ENCODE measurements at places on chromosomes 3 and 15. TPM values are rescaled to one million over a fixed set of nuclear protein-coding genes. Genes with fewer than 3 reads are reported as not detected.

DNA sequence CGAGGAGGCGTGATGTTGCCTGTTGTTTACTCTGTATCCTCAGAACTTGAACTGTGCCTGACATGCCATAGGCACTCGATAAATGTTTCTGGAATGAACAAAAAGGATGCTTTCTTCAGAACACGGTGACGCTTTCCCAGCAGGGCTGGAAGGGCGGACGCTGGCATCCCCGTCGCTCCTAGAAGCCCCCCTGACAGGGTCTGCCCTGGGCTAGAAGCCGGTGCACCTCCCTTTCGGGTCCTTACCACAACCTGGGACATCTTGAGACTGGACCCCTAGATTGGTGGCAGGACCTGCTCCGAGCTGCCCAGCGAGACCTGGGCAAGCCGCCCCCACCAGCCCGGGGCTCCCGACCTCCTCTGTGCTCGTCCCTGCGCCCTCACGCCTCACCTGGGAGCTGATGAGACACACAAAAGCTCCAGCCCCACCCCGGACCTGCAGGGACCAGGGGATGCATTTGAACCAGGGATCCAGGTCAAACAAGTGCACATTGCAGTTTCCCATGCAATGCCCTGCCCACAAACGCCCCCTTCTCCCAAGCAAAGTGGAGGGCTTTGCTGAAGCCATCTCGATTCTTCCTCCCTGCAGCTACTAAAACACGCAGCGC lies 131.2 kb upstream of the MEF2A start:
- DNase-seq: no peak

- DNase-seq: no peak
These were observed 7.5 kb upstream of the PLA2G4D start for GRCh38 chr15:42101861-42102260.

DNA sequence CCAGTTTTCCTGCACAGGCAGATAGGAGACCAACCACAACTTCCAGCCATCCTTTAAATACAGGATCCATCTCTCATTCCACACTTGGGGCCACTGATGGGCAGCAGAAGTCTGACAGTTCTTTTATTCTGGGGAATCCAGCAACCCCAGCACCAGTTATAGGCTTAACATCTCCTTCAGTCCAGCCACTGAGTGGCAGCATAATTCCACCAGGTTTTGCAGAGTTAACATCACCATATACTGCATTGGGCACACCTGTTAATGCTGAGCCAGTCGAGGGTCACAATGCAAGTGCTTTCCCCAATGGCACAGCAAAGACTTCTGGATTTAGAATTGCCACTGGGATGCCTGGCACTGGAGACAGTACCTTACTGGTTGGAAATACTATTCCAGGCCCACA lies 2.9 kb downstream of the NPAP1 start:
- no peak for DNase-seq

Gene HIGD2B
- total RNA-seq: not detected

DNA sequence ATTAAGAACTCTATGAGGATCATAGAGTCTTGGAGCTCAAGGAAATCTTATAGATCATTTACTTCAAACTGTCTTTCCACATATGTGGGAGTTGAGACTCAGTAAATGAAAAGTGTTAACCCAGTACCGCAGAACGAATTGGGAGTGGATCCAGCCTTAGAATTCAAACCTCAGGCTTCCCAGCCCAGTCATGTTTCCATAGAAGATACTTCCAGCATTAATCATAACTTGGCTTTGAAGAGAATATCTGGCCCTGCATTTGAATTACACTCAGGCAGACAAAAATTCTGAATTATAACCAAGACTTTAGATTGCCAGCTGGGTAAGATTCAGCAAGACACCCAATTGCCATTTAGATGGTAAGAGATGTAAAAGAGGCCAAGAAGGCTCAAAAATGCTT lies 972.0 kb downstream of the TUSC7 start:
- DNase-seq: no peak

DNA sequence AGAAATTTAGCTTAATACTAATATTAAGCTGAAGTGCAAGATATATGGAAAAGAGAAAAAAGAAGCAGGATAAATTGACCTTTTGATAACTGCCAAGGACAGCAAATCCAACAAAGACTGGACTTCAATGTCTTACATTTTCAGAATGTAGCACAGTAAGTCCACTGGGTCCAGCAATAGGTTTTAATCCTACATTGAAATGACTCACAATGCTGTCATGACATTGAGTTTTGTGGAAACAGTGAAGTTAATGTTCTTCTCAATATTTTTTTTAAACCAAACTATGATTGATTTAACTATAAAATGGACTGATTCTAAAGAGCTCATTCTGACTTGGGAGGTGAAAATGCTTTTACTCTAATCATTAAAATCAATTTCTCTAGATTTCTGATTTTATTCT lies 166.6 kb upstream of the ZNF717 start:
- no peak for DNase-seq

DNA sequence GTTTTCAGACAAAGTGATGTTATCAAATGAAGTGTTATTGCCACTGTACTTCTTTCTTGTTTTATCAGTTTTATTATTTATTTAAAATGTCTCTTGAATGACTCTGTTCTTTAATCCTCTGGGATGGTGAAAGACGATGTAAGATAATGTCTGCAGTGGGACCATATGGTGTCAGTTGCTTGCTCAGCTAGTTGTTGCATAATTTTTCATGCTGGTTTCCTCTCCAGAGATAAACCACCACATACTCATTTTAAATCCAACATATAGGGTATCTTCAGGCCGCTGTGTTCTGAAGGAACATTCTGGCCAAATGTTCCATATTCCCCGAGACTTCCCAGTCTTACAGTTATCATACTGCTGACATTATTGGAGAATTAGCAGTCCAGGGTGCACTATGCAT lies 75.9 kb downstream of the GABRG3 start:
- DNase-seq: no peak

DNA sequence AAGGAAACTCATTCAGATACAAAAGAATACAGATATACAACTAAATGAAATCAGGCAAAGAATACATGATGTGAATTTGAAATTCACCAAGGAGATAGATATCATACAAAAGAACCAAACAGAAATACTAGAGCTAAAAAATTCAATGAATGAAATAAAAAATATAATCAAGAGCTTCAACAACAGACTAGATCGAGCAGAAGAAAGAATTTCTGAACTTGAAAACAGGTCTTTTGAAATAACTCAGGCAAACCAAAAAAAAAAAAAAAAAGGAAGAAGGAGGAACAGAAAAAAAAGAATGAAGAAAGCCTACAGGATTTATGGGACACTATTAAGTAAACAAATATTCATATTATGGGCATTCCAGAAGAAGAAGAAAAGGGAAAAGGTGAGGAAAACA lies 137.8 kb downstream of the DMXL2 start:
- DNase-seq: no peak

Gene RAB6B
- 0.86 TPM for total RNA-seq

Gene GOLGA6L22
- total RNA-seq: not detected

- DNase-seq: no peak
These were observed 561.8 kb upstream of the MDFIC2 start for GRCh38 chr3:70874196-70874595.

GRCh38 chr3:60220768-60221167 lies 1030.5 kb downstream of the FHIT start:
- DNase-seq: no peak

DNA sequence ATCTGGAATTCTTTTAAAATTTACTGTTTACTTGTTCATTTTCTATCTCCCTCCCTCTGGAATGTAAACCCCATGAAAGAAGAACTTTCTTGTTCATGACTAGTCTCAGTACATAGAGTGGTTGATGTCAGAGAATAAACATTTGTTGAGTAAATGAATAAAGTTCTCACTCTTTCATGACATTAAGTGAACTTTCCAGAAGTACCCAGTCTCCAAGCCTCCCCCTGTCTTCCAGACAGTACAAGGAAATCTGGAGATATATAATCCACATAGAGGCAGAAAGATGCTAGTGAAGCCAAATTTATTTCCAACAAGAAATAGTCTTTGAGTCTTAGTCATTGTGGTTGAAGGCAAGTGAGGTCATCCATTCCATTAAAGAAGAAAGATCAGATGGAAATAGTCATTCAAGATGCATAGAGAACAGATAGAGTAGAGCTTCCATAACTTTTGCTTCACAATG lies 71.5 kb upstream of the GALNT15 start:
- no peak for DNase-seq

GRCh38 chr3:65776494-65776893 lies 262.2 kb downstream of the MAGI1 start:
- peak; percentile 39 for DNase-seq

All from A673 (cell line).